Hepatocyte (in vitro differentiated cells): ENCODE measurements at places on chromosomes 7 and 10. TPM values are rescaled to one million over a fixed set of nuclear protein-coding genes. Genes with fewer than 3 reads are reported as not detected.

HNRNPH3 gene
- 26.8 and 31.5 TPM in 2 replicates for total RNA-seq

MICALL2 gene
- total RNA-seq = 9.8 and 16.4 TPM in 2 replicates

DNA sequence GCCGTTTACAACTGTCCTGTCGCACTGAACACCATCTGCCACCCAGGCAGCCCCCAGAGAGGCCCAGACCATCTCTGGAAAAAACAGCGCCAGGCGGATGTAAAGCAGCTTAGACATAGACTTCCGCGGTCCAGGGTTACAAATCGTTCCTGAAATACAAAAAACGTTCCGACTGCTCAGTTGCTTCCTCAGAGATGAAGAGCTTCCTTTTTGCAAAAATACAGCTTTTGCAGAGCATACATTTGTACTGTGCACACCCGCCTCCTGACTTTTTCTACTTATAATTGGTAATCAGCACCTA lies 11.4 kb downstream of the DAGLB start:
- no peak for DNase-seq

DNA sequence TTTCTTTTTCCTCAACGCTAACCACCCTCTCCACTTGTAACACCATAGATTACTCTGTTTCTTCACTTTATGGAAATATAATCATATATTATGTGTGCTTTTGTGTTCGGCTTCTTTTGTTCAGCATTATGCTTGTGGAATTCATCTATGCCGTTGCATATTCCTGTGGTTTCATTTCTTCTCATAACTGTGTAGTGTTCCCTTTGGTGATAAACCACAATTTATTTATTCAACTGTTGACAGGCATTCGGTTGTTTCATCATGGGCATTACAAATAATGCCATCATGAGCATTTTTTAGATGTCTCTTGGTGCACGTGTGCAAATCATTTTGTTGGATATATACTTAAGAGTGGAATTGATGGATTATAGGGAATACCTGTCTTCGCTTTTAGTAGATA lies 12.1 kb downstream of the AVL9 start:
- no peak for DNase-seq

DNA sequence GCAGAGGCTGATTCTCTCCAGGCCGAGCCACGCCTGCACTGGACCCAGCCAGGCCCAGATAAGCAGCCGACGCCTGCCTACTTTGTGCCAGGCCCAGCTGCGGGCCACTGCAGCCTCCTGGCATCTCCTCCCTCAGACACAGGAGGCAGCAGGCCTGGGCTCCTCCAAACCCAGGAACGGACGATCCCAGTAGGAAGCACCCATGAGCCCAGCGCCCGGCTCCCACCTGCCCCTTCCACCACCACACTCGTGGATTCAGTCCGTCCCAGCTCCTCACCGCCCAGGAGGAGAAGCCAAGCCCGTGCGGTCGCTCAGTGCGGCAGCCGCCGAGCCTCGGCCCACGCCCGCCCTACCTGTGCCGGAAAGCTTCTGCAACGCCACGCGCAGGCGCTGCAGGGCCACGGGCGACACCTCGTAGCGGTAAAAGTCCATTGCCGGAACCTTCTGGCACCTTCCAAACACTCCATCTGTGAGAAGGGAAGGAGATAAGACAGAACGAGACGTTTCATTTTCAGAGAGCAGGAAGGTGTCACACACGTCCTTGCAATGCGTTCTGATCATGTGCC lies 271.1 kb downstream of the PTPRN2 start:
- DNase-seq = no peak

GRCh38 chr10:8616166-8616565 lies 561.7 kb downstream of the GATA3 start:
- peak; percentile 50 for DNase-seq

- no peak for DNase-seq
Measured at GRCh38 chr7:92058040-92058439, 76.2 kb downstream of the CYP51A1 start.

DNA sequence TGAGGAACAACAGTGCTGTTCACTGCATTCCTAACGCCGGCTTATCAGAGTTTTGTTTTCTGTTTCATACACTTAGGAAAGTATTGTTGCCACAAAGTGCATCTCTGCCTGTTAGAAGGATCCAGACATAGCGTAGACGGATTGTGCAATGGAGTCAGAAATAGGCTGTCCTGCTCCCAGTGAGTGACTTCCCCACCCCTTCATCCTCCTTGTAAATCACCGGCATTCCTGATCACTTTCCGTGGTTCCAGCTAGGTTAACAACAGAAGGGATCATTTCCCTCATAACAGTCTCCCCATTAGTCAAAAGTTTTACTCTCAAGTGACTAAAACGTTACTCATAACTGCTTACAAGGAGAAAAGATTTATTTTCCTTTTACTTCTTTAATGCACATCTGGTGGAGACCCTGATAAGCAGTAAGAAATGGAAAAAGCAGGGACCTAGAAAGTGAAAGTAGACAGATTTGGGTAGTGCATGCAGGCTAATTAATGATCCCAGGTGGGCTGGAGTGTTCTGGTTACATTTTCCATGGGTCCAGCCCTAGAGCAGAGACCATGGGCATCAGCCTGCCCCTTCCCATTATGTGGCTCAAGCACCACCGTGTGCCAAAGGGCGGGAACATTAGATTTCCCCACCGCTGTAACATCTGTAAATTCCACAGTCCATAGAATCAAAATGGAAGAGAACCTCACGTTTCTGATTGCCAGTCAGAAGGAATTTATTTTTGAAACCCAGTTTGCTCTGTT lies 395.1 kb upstream of the GALNT17 start:
- no peak for DNase-seq

DNA sequence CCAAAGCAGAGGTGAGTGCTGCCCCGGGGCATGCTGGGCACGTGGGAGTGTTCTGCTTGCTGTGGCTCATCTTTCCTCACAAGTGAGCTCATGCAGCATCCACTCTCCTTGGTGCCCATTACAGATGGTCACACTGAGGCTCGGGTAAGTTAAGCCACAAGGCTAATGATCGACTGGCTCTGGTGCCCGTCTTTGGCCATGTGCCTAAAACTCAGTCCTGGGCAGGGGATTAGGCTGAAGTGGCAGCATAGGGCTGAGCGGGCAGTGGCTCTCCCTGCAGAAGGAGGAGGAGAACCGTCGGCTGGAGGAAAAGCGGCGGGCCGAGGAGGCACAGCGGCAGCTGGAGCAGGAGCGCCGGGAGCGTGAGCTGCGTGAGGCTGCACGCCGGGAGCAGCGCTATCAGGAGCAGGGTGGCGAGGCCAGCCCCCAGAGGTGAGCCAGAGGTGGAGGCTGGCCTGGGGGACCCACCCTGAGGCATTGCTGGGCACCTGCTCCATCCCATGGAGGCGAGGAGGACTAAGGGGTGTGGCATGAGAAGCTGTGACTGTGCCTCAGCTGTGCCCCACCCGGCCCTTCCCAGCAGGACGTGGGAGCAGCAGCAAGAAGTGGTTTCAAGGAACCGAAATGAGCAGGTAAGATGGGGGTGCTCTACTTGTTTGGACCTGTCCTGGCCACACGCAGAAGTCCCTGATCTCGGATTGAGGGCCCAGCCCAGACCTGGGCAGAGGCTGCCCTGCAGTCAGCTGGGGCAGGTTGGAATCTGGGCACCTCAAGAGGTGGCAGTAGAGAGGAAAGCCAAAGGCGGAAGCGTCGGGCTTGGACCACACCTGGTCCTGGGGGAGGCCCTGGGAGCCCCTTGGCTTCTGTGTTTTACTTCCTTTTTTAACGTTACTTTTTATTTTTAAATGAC lies 7.3 kb downstream of the PGAM2 start:
- DNase-seq = no peak

DNA sequence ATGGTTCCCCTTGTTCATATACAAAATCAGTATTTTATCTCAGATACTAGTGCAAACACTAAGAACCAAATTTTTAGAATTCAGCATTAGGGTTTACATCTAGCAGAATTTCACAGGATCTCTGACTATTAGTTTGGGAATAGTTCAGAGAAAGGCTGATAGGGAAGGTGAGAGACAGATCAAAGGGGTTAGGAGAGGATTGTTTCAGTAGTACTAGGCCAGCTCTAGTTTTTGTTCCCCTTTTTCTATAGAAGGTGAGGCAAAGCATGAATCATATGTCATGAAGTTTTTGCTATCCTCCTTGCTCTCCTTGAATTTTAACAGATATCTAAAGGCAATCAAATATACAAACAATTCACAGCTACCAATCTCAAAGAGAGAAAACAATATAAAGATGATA lies 26.1 kb upstream of the CTNNA3 start:
- no peak for DNase-seq

DNA sequence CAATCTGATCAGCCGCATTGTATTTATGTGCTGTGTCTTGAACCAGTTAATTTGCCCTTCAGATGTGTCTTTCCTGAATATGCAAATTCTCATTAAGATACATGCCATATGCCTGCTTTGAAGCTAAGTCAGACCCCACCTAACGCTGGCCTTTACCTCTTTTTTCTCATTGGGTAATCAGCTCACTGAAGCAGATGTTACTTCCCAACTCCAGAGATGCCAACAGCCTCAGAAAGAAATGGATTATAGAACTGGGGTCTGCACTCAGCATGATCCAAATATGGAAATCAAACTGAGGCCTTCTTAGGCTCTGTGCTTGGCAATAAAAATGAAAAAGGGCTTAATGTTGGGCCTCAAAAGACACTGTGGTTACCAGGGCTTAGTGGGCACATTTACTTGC lies 113.9 kb downstream of the FZD1 start:
- DNase-seq = no peak

DNA sequence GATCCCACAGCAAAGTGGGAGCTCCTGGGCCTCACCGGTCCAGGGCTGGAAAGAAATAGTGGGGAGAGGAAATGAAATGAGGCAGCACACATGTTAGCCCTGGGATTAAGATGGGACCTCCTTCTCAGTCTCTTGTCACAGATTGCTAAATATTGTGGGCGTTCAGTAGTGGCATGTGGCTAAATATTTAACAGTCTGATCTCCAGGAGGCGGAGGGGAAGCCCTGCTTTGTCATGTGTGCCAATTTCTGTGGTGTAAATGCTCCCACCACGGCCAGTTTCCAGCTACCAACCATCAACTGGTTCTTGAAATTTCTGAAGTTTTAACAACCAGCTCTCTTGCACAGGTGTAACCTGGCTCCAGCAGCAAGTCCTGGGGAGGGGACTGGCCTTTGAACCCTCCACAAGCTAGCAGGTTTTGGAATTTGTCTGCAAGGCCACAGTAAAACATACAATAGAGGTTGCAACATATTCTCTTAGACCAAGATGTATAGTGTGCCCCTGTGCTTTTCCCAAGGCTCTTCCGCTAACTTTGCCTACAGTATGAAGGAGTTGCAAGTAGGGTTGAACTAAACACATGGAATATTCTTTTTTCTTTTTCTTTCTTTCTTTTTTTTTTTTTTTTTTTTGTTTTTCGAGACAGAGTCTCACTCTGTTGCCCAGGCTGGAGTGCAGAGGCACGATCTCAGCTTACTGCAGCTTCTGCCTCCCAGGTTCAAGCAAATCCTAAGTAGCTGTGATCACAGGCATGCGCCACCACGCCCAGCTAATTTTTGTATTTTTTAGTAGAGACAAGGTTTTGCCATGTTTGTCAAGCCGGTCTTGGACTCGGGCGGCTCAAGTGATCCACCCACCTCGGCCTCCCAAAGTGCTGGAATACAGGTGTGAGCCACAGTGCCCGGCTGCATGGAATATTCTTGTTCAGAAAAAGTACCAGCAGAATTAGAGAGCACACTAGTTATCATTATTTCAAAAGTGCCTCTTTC lies 103.1 kb upstream of the PCBD1 start:
- DNase-seq = no peak

- DNase-seq = no peak
Measured at GRCh38 chr7:10707519-10707918, 266.2 kb upstream of the PHF14 start.

DNA sequence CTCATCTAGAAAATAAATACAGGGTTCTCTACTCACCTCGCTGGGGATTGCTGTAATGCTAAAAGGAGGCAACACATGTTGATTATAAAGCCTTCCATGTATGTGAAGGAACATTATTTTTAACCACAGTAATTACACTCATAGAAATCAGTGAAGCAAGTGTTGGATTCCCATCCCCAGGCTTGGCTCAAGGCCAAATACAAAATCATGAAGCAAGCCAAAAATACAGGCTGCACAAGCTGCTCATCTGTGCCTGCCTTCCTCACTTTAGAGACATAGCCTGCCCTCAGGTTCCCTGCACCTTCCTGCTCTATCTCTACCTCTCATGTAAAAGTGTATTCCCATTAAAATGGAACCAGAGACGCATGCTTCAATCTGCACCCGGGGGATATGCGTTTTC lies 1077.1 kb upstream of the C7orf33 start:
- no peak for DNase-seq

- DNase-seq = no peak
Measured at GRCh38 chr10:60291344-60291930, 98.2 kb downstream of the ANK3 start.
